T-helper 1 cell (primary cell): ENCODE measurements at places on chromosomes 1 and 21.
A peak's percentile ranks its signal among the peaks of the same experiment; 100 is the strongest.

GRCh38 chr1:99702221-99702620 lies 56.3 kb downstream of the PALMD start:
- DNase-seq = no peak

- DNase-seq = peak; percentile 93
Measured at GRCh38 chr1:40862008-40862863, at the start of gene CITED4. TSS of gene CITED4 (minus strand) at chr1:40862363. CDS start at chr1:40862127, 236 bp downstream.

DNA sequence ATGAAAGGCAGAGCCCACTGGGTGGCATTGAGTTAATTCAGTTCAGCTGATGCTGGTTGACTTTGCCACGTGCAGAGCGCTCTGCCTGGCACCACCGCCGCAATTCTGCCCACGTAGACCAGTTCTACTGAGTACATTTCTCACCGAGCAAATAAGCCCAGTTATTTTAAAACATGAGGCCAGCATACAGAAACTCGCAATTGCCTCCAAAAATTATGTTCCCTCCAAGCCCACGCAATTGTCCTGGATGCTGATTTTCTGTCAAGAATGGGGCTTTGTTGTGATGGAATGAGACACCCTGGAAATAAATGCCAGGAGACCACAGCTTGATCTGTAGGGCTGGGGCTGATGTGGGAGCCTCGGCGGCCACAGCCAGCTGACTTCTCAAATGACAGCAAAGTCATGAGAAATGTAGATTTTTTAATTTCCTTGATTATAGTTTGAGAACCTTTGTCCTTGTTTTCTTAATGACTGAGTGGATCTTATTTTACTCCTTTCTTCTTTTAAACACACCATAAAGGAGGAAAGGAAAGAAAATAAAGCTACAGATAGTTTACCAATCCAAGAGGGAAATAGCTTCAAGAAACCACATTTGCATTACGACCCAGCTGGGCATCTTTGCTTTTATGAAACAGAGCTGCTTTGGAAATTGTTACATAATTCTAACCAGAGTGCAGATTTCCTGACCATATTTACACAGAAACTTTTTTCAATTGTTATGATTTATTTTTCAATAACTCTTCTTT lies 11.6 kb upstream of the PARP1 start:
- DNase-seq = no peak

GRCh38 chr1:114750780-114751179 lies 7.0 kb downstream of the CSDE1 start:
- no peak for DNase-seq

GRCh38 chr1:19477284-19478249 lies 7.8 kb downstream of the CAPZB start:
- no peak for DNase-seq

DNA sequence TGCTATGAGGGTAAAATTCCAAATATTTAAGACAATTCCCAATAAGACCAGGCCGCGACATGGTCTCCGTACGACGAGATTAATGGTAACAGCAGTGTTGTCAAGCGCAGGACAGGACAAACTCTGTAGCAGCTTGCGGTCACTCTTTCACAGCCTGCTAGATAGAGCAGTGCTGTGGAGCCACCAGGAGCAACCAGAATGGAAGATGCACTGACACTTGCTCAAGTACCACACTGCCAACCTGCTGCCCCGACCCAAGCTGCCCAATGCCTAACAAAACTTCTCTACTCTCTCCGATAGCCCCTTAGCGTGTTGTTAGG lies 636 bp downstream of the WARS2 start:
- no peak for DNase-seq

- no peak for DNase-seq
Measured at GRCh38 chr1:117654493-117655219, 48.8 kb downstream of the TENT5C start.

GRCh38 chr1:177669161-177669560 lies 300.7 kb downstream of the SEC16B start:
- DNase-seq = no peak

GRCh38 chr1:185480545-185480944 lies 163.5 kb upstream of the IVNS1ABP start:
- no peak for DNase-seq

GRCh38 chr1:233728721-233729120 lies 114.8 kb downstream of the KCNK1 start:
- no peak for DNase-seq

DNA sequence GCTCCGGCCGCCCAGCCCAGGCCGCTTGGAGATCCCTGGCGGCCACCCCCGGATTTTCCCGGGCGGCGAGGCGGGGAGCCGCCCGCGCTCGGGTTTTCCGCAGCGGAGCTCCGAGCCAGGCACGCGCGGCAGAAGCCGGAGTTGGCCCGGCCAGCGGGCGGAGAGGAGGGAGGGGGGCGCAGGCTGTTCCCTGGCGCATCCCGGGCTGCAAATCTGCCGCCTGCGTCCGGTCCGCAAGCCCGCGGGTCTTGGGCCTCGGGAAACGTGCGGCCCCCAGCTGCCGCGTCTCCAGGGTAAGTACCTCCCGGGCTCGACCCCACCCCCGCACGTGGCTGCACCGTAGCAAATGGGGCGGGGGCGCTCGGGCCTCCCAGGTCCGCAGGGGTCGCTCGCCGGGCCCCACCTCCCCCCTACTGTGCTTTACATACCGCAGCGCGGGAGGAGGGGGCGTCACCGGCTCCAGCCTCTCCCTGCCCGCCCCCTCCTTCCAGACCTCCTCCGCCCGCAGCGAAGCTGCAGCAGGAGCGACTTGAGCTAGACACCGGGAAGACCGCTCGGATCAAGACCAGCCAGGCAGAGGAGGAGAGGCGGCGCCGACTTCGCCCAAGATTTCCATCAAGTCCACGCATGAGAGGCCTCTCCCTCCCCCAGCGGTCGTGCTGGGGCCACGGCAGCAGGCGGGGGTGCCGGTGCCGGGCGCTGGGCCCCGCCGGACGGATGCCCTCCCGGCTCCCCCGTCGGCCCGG lies 1.6 kb downstream of the TMEM200B start:
- no peak for DNase-seq

DNA sequence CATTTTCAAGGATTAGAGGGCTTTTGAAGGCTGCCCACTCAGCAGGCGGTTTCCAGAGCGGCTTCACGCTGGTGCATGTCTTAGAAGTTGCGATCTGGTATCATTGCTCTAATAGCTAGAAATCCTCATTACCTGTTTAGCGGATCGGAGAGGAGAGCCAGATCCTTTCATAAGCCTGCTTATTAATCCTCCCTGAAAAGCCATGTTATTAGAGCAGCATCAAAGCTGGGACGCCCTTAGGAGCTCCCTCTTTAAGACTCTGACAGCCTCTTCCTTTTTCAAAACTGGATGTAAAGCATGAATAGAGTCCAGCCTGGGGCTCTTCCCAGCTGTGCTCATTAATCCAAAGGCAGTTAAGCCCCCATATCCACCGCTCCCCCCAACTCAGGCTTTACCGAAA lies 13.9 kb upstream of the CTSE start:
- no peak for DNase-seq

DNA sequence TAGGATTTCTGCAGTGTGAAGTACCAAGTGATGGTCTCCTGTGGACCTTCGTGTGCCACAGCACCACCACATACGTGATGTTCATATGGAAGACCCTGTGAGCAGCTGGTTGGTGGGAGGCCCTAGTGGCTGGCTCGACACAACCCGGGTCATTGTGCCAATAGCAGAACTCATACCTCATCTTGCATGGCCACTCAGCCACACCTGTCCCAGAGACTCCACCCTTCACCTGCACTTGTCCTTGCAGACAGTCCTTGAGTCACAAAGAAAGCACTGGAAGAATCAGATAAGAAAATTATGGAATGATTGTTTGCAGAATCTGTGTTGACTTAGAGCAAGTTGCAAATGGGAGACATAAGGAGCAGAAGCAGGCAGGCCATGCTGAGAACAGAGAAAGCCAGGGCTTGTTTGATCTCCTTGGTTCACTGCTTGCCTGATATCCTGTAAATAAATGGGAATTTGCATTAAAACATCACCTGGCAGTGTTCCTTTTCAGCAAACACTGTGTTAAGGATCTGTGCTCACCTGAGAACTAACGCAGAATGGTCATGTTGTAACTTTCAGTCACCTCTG lies 307.7 kb downstream of the SIPA1L2 start:
- DNase-seq = no peak

GRCh38 chr1:183212870-183213269 lies 26.8 kb downstream of the LAMC2 start:
- no peak for DNase-seq

GRCh38 chr21:34684174-34684876 lies 15.5 kb downstream of the CLIC6 start:
- no peak for DNase-seq

DNA sequence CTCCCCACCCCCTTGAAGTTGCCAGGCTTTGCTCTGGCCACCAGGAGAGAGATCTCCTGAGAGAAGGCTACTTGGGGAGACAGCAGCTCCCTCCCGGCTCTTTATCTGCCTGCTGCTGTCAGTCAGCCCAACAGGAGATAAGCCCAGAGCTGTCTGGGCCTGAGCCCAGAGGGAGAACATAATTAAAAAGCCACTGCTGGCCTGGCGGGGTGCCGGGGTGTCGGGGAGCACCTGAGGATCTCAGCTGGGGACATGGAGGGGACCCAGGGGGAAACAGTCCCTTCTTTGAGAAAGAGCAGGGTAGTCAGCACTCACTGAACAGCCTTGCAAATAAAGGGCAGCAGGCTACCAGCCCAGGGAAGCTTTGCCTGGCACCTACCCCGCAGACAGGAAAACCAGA lies 17.9 kb downstream of the VWA5B1 start:
- no peak for DNase-seq

DNA sequence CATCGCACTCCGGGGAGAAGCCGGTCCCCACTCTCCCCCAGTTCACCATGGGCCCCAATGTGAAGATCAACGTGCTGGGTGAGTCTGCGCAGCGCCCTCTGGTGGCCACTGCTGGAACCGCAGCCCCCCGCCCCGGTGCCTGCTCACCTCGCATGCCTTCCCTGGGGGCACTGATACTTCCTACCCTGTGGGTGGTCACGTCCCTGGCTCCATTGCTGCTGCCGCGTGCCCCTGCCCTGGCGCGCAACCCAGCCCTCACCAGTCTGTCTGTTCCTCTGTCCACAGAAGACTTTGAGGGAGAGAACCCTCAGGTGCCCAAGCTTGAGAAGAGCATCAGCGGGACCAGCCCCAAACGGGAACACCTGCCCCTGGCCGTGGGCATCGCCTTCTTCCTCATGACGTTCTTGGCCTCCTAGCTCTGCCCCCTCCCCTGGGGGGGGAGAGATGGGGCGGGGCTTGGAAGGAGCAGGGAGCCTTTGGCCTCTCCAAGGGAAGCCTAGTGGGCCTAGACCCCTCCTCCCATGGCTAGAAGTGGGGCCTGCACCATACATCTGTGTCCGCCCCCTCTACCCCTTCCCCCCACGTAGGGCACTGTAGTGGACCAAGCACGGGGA lies 7.6 kb downstream of the EFNA3 start:
- DNase-seq = peak; percentile 77
